Activated CD8-positive, alpha-beta memory T cell treated with anti-CD3 and anti-CD28 coated beads for 1 hour (primary cell): ENCODE measurements at places on chromosomes 16 and 17.

GRCh38 chr16:3461151-3461550 is 17.7 kb downstream of the NAA60 start:
- DNase-seq, result no peak

DNA sequence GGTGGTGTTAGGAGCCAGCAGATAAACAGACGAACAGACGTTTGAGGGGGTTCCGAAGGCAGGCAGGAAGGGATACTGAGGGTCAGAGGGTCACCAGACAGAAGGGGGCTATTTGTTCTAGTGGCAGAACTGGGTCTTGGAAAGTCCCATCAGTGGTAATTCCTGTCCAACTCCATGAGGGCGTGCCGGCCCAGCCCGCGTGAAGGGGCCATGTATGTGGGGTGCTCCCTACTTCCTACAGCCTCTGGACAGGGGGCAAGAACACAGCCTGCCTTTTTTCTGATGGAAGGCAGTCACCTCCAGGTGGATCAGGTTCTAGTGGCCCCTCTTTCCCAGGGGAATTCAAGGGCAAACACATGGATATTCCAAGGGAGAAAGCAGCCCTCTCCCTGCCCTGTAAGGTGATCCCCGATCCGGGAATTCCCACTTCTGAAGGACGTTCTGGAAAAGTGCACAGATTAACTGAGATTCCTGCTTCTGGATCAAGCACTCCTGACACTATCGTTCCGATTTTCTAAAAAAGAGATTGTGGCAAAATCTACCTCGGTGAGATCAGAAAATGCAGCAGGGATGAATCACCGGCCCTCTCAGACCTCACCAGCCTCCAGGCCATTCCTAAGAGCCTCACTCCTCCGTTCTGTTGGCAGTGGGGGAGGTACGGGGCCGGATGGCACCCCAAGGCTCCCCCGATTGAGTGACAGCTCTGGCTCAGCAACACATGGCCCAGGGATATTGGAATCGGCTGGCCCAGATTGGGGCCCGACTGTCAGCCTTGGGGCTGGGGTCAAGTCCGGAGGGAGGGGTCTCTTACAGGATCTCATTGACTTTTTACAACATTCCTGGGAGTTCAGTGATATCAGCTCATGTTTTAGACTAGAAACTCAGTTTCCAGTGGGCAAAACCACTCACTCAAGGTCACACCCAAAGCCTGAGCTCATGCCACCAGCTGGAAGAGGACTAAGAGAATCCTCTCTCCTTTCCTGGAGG is 12.4 kb downstream of the STX1B start:
- DNase-seq, result no peak

GRCh38 chr17:44496815-44497214 is 6.4 kb downstream of the GPATCH8 start:
- no peak for DNase-seq

GRCh38 chr17:4969047-4969550 is 1.5 kb upstream of the SPAG7 start:
- DNase-seq, result no peak

DNA sequence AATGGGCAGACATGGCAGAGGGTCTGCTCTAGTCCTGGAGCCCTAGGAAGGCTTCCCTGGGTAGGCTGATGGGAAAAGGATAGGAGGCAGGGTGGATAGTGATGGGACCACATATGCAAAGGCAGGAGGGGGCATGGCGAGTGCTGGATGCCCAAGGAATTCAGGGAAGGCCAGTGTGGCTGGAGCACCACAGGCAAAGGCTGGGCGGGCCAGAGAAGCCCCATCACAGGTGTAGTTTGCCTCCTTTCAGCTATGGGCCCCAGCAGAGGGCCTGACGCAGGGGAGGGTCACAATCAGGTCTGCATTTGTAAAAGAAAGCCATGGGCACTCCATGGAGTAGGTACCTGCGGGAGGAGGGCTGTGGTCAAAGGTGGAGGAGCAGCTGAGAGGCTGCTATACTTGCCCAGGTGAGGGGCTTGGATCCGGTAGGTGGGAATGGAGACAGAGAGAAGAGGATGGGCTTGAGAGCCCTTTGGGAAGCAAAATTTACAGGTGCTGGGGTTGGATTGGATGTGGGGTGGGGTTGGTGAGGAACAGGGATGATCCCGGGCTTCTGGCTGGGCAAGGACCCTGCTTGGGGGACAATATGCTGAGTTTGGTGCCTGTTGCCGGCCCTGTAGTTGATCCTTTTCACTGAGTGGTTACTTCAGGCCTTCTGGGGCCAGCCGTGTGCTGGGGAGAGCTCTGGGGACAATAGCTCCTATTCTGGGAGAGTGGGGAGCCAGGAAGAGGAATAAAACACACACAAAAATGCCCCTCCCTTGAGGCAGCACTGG is 6.5 kb upstream of the COL1A1 start:
- no peak for DNase-seq

- DNase-seq, result no peak
Measured at GRCh38 chr16:56428091-56428490, 2.7 kb upstream of the AMFR start.

- no peak for DNase-seq
Measured at GRCh38 chr17:34116306-34116705, 138.8 kb upstream of the CCL2 start.

- DNase-seq, result no peak
Measured at GRCh38 chr17:7496470-7497183, 12.5 kb downstream of the POLR2A start.

DNA sequence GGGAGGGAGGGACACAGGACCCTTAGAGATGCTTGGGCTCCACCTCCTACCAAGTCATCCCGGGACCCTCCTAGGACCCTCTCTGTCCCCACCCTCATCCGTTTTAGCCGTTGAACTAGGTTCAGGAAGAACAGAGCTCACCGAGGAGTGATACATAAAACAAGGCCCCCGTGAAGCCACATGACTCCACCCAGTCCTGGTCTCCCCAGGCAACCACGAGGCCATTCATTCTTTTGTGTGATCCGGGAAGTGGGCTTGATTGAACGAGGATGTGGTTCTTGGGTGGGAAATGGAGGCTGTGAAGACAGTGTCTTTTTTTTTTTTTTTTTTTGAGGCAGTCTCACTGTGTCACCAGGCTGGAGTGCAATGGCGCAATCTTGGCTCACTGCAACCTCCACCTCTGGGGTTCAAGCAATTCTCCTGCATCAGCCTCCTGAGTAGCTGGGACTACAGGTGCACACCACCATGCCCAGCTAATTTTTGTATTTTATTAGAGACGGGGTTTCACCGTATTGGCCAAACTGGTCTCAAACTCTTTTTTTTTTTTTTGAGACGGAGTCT is 14.8 kb downstream of the TRARG1 start:
- peak; percentile 61 for DNase-seq

GRCh38 chr16:84808826-84809225 is 11.0 kb upstream of the CRISPLD2 start:
- no peak for DNase-seq

DNA sequence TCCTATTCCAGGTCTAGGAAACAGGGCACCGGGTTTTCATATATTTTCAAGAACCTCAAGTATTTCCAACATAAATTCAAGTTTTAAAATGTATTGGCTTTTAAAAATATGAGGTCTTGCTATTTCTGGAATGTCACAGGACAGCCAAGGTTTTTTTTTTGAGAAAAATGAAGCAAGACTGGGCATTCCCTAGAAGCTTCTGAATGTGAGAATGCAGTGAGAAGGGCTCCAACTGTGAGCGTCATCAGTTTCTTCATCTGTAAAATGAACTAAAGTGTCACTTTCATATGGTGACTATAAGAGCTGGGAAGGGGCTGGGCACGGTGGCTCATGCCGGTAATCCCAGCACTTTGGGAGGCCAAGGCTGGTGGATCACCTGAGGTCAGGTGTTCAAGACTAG is 455.8 kb upstream of the MAF start:
- no peak for DNase-seq

DNA sequence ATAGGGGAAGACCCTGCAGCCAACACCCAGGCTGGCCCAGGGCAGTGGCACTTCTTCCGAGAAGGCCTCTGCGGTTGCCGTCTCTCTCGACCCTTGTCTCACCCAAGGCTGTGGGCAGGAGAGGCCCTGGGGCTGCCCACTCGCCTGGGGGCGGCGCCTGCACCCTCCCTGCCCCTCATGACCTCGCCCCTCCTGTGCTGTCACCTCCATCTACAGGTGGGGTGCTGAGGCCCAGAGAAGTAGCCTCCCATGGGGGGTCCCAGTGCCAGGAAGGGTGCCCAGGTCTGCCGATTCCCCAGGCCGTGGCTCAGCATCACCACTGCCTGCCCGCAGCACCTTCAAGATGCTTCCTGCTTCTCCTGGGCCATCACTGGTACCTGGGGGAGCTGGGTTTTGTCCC is 992 bp downstream of the NLRC3 start:
- DNase-seq, result no peak

DNA sequence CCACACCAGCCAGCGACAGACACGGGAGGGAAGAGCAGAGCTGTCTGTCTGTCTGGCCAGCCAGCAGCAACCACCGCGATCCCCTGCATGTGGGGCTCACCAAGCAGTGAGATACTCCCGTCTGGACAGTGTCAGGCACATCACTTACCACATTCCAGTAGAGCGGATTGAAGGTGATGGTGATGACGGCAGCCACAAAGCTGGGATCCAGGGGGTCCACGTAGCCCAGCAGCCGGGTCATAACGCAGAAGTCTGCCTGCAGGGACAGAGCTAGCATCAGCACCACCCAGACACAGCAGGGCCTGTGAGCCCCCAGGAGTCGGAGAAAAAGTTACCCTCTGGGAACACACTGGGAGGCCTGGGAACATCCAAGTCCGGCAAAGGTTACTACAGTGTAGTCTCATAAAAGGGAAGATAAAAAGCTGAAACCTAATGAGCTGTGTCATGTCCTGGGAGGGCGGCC is 14.7 kb downstream of the PEMT start:
- no peak for DNase-seq

DNA sequence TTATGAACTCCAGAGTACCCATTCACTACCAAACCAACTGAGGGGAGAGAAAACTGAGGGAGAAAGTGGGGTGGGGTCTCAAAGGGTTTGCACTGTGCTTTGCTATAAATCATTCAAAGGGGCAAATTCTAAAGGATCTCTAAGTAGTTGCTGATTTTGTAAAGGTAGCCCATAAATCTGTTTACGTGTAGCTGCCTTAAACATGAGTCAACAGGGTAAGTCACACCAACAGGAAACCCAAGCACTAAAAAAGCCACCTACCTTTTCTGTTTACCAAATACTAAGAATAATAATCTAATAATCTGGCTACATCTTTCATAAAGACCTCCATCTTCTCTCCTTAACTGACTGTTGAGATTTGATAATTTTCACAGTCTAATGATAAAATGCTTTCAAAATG is 8.4 kb upstream of the HSBP1 start:
- no peak for DNase-seq

GRCh38 chr17:73921306-73921705 is 277.1 kb upstream of the SDK2 start:
- DNase-seq, result no peak

- no peak for DNase-seq
Measured at GRCh38 chr17:72407336-72407909, 286.6 kb downstream of the SOX9 start.

DNA sequence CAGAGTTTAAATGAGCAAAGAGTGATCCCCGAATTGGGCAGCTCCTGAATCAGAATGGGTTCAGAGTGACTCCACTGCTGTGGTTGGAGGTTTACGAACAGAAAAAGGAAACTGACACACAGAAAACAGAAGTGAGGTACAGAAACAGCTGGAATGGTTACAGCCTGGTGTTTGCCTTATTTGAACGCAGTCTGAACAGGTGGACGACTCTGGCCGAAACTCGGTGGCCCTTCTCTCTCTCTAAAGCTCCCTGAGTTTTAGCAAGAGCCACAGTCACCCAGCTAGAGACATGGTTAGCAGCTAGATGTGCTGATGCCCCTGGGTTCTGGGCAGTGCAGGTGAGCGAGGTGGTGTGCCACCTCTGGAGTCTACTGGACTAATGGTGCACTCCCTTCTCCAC is 54.2 kb upstream of the ATP2A3 start:
- DNase-seq, result no peak

GRCh38 chr16:10964891-10965326 is 20.5 kb downstream of the CLEC16A start:
- no peak for DNase-seq

DNA sequence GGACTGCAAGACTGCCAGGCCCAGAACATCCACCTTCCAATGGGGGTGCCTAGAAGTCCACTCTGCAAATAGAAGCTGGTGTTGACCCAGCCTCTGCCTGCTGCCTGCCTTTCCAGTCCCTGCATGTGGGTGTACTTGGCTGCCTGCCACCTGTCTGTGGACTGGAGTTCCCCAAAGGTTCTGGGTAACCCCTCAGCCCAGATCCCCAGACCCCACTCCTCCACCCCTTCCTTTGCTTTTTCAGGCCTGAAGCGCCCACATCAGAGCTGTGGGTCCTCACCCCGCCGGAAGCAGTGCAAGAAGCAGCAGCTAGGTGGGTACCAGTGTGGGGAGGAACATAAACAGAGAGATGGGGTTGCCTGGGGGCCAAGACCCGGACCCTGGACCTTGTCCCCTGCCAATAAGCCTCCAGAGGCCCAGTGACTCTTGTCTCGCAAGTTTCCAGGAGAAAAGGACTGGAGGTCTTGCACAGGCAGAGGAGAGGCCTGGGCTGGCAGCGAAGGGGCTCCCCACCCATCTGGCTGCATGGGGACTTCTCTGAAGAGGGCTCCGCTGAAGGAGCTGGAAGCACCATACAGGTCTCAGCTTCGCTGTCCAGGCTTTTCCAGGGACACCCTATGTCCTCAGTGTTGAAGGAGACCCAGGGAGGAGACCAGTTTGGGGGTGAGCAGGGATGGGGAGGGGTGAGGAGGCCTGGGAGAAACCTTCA is 34.3 kb downstream of the NLRC5 start:
- DNase-seq, result peak; percentile 58

DNA sequence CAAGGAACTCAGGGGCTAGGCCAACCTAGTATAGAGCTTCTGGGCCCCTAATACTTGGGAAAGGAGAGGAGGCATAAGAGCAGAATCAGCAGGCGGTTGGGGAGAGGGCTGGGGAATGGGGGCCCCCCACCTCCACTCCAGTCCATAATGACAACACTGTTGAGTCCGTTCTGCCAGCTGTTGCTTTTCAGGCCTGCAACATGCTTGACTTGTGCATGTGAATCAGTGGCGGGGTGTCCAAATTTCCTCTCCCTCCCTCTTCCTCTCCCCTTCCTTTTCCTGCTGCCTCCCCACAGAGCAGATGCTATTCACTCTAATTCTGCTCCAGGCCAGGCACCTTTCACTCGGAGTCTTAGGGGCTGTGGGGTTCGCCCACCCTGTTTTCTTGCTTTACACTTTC is 31.7 kb downstream of the SGSM2 start:
- DNase-seq, result no peak

DNA sequence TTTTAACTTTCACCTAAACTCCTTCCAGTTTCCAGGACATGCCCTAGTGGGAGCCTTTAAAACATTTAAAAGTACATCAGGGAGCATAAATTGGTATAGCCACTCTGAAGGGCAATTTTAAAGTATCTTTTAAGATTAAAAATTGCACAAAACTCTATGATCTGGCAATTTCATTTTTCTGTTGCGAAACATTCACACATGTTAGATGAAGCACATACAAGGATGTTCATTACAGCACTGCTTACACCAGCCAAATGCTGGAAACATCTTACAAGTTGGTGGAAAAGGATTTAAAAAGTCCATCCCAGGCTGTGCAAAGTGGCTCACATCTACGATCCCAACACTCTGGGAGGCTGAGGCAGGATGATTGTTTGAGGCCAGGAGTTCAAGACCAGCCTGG is 26.4 kb upstream of the LONP2 start:
- DNase-seq, result no peak
